ENCODE measurements at places on chromosomes 6 and 20.

DNA sequence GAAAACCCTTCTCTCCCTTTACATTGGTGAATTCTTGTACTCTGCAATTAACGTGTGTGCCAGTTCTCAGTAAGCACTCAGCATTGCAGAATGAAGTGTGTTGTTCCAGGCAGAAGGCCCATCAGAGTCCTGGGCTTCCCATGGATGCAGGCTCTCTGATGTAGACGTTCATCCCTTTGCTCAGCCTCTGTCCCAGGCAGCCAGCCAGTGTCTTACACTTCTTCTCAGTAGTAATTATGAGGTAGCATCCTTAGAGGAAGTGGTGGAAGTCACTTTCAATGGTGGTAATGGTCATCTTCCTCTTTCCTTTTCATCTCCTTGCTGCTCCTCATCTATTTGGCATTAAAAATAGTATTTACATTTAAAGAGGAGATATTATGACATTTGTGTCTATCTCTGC is 66.7 kb upstream of the FYN start:
- no peak overlapping the region for H3K4me3 ChIP-seq
- no peak for DNase-seq
- H3K36me3 ChIP-seq = no peaks in the 10 kb centered on the region

- no peaks in the 10 kb centered on the region for H3K27me3 ChIP-seq
- peaks cover 67% of the 10 kb centered on the region for H3K4me1 ChIP-seq
- no peak overlapping the region for H3K27ac ChIP-seq
- peaks cover 6% of the 10 kb centered on the region for H3K36me3 ChIP-seq
- DNase-seq = no peak
Observed at GRCh38 chr6:11262242-11262641, 29.8 kb upstream of the NEDD9 start.

GRCh38 chr20:16418616-16419015 is 154.6 kb downstream of the KIF16B start:
- no peak for DNase-seq
- H3K4me1 ChIP-seq = no peaks in the 10 kb centered on the region
- no peak overlapping the region for H3K27ac ChIP-seq
- peaks cover 49% of the 10 kb centered on the region for H3K36me3 ChIP-seq
- no peak overlapping the region for H3K4me3 ChIP-seq
- no peaks in the 10 kb centered on the region for H3K27me3 ChIP-seq

- H3K27ac ChIP-seq = no peak overlapping the region
- DNase-seq = no peak
- peaks cover 4% of the 10 kb centered on the region for H3K36me3 ChIP-seq
- H3K4me3 ChIP-seq = no peak overlapping the region
Observed at GRCh38 chr6:144339859-144340452, 54.8 kb downstream of the UTRN start.

DNA sequence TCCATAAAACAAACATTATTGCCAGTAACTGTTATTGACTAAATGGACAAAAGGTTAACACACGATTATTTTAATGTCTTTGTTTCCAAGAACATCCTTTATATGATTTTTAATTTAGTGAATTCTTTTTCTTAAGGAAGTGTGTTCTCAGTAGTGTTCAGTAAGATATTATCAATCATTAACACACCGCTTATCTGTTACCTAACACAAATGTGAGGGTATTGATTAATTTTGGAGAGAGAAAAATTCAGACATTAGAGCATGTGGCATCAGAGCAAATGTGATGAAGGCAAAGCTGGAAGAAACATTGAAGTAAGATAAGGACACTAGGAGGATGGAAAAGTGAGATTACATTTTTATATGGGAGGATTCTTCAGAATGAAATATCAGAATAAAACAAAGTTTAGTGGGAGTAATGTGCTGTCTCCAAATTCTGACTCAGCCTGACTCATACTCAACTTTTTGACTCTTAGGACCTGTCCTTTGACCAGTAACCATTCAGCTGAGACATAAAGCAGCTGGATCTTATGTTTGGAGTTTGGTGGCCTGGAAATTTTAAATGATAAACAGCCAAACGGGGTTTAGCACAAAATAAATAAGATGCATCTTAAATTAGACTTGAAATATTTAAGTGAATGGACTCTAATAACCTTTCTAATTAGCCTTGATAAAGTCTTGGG is 348.6 kb downstream of the CD109 start:
- no peaks in the 10 kb centered on the region for H3K27me3 ChIP-seq
- DNase-seq = no peak
- H3K4me1 ChIP-seq = no peaks in the 10 kb centered on the region
- H3K4me3 ChIP-seq = no peak overlapping the region
- no peaks in the 10 kb centered on the region for H3K36me3 ChIP-seq

- H3K4me3 ChIP-seq = no peak overlapping the region
- H3K27ac ChIP-seq = no peak overlapping the region
- no peaks in the 10 kb centered on the region for H3K36me3 ChIP-seq
- H3K4me1 ChIP-seq = peaks cover 6% of the 10 kb centered on the region
Observed at GRCh38 chr6:56356426-56356825, 109.0 kb upstream of the COL21A1 start.

GRCh38 chr20:47335251-47336128 is 21.0 kb downstream of the ZMYND8 start:
- H3K36me3 ChIP-seq = peaks cover 19% of the 10 kb centered on the region
- H3K4me3 ChIP-seq = no peak overlapping the region
- H3K27me3 ChIP-seq = no peaks in the 10 kb centered on the region
- H3K4me1 ChIP-seq = peaks cover 36% of the 10 kb centered on the region
- DNase-seq = no peak

- H3K36me3 ChIP-seq = no peaks in the 10 kb centered on the region
- H3K27ac ChIP-seq = no peak overlapping the region
- no peak for DNase-seq
- no peaks in the 10 kb centered on the region for H3K4me1 ChIP-seq
Observed at GRCh38 chr20:50659975-50660670, 31.2 kb downstream of the RIPOR3 start.

DNA sequence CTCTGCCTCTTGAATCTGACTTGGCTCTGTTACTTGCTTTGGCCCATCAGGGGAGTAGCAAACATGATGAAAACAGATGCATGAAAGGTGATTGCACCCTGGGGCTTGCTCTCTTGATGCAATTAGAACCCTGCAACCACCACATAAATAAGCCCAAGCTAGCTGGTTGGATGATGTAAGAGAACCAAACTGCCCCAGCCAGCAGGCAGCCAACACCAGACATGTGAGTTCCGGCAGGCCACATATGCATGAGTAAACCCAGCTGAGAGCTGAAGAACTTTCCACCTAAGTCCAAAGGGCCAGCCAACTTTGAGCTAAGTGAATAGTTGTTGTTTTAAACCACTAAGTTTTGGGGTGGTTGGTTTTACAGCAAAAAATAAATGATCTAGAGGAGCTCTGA is 268.4 kb downstream of the FARS2 start:
- H3K4me3 ChIP-seq = no peak overlapping the region
- H3K36me3 ChIP-seq = peaks cover 13% of the 10 kb centered on the region
- H3K27ac ChIP-seq = no peak overlapping the region
- H3K27me3 ChIP-seq = no peaks in the 10 kb centered on the region

GRCh38 chr6:41966961-41967311 is 25.3 kb upstream of the CCND3 start:
- no peak overlapping the region for H3K4me3 ChIP-seq
- H3K4me1 ChIP-seq = peaks cover 81% of the 10 kb centered on the region
- DNase-seq = no peak
- peaks cover 2% of the 10 kb centered on the region for H3K36me3 ChIP-seq
- no peaks in the 10 kb centered on the region for H3K27me3 ChIP-seq

GRCh38 chr6:148464319-148465010 is 121.8 kb downstream of the SASH1 start:
- no peak overlapping the region for H3K4me3 ChIP-seq
- H3K4me1 ChIP-seq = no peaks in the 10 kb centered on the region
- H3K27ac ChIP-seq = no peak overlapping the region
